ENCODE measurements at places on chromosomes 4 and X.

- no peak for DNase-seq
Measured at GRCh38 chr4:42855779-42856178, 36.7 kb upstream of the GRXCR1 start.

GRCh38 chrX:154840856-154841255, 6.4 kb upstream of the SMIM9 start:
- no peak for DNase-seq

DNA sequence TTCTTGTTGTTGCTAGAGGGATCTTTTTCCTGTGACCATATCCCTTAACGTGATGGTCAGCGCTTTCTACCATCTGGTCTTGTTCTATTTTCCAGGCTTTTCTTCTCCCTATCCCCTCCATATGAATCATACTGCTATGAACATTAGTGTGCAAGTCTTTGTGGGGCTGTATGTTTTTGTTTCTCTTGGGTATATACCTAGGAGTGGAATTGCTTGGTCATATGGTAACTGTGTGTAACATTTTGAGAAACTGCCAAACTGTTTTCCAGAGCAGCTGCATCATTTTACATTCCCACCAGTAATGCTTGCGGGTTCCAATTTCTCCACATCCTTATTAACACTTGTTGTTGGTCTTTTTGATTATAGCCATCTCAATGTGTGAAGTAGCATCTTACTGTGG, 121.4 kb downstream of the SPRY1 start:
- no peak for DNase-seq

GRCh38 chr4:73683033-73683432, 57.3 kb upstream of the CXCL8 start:
- DNase-seq = no peak

DNA sequence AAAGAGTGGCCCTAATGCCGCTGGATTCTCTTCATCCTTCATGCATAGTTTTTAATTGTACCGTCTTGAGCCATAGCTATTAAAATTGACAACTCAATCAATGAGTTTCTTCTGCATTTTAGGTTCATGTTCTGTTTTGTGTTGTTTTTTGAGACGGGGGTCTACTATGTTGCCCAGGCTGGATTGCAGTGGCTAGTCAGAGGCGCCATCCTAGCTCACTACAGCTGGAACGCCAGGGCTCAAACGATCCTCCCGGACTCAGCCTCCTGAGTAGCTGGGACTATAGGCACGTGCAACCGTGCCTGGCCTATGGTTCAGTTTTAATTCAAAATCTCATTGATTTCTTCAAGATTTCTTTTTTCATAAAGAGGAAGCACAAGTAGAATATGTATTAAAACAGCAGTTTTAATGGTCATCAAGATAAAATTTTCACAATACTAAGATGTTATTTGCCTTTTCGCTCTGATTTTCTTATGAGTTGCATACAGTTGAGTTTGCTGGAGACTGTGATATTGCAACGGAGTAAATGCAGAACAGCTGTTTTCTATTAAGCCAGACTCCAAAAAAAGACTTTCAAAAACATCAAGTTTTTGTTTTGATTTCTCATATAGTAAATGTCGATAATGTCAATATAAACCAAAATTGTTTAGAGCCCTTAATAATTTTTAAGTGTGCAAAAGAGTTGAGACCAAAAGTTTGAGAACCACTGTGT, 1.1 kb upstream of the STX18 start:
- DNase-seq = no peak

DNA sequence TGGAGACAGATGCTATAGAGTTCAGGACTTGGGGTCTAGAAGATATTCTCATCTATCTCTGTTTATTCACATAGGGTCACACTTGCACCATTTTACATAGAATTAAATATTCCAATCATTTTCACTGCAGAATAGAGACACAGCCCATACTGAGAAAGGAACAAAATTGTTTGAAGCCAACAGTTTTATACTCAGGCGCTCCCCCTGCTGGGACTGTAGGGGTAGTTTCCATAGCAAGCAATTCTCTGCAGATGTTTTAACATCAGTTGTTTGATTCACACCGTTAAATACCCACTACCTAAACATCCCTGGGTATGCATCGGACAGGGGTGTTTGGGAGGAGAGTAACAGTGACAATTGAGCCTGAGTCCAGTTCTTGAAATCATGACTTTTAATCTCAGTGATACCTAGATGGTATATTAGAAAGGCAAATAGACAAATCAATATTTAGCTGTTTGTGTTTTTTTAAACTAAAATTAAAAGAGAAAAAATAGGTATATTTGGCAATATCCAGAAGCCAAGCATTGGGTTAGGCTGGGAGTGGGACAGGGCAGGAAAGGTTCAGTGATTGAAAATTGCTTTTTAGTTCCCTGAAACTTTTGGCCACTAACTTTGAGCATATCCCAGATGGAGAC, 33.8 kb downstream of the LONRF3 start:
- no peak for DNase-seq

DNA sequence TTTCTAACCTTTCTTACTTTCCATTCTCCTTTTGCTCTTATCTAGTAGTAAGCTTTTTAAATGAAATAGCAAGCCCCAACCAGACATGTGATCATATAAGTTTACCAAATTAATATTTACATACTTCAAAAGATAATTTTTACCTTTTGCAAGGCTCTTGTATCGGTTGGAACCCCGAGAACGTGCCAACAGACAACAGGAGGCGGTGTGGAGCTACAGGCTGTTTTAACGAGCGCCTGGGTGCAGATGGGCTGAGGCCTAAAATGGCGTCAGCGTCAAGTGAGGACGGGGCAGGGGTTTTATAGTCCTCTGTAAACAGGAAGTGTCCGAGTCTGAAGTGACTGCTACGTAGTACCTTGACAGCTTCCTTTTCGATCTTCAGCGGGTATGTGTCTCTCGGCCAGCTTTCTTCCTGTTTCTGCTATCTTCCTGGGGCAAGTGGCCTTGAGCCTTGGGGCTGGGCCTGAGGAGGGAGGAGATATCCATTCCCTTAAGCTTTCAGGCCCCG, 342.7 kb downstream of the GALNTL6 start:
- DNase-seq = no peak

DNA sequence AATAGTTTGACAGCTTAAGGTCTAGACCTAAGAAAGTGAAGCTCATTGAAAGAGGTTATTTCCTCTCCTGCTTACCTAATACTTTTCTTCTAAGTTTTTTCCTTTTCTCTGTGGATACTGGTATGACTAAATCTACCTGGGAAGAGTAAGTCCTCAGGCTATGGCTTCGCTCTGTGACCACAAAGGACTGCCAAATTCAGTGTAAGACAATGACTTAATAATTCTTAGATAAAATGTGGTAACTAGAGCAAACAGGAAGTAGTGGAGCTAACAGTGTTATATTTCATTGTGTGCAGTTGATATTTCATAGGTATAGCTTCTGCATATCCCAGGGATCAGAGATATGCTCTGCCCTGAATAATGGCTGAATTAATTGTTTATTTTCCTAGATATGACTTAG, 418.9 kb downstream of the CCSER1 start:
- no peak for DNase-seq

DNA sequence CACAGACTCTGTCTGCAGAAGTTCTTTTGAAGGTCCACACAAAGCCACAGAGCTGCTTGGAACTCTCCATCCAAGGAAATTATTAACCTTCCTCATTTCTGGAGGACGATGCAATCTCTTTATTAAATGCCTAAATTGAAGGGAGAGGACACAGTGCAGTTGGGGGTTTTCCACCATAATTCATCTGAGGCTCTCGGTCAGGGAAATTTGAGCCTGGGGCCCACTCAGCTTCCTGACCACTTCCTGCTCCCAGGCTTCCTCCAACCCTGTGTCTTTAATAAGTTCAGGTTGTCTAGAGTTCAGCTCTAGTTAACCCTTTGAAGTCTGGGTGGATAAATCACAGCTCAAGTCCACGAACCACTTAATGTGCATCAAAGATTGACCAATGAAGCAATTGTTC, 58.5 kb downstream of the PRPS1 start:
- no peak for DNase-seq

- DNase-seq = no peak
Measured at GRCh38 chr4:83013420-83013867, 2.8 kb upstream of the LIN54 start.

DNA sequence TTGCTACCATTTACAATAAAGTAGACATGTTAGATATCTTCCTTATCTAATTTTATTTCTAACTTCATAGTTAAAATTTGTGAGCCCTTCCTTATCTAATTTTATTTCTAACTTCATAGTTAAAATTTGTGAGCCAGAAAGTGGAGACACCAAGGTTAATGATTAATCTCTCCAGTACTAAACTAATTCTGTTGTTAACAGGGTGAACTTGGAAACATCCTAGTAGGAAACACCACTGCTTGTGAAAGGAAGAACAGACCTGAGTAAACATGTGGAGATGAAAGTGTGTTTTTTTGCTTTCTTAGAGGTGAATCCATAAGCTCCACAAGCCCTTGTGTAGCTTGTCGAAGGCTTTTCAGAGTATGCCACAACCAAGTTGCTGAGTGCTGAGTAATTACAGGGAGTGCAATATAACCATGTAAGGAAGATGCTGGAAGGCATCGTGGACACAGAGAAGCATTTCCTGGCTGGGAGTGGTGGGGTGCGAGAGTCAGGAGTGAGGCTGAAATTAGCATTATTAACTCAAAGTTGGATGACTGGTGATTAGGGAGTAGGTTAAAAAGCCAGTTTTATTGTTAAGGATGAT, 118.6 kb upstream of the NEIL3 start:
- no peak for DNase-seq

- no peak for DNase-seq
Measured at GRCh38 chrX:51893931-51894696, 691 bp downstream of the MAGED1 start.

DNA sequence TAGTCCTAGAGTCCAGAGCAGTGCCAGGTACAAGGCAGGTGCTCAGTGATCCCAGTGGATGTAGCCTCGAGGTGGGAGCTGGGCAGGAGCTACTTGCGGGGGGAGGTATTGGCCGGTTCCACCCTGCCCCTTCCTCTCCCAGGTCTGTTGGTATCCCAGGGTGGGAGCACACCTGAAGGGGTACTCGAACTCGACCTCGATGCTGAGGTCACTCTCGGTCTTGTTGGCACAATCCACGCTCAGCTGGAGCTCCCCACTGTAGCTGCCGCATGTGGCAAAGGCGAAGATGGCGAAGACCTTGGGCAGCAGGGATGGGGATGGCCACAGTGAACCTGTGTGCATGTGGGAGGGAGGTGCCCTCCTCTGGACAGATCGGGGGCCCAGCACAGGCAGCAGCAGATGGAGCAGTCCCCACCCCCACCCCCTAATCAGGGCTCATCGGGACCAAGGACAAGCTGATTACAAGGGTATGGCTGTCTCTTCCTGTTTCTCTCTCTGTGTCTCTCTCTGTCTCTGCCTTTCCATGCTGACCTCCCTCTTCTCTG, 2.4 kb downstream of the SYP start:
- no peak for DNase-seq

GRCh38 chr4:5822619-5823018, 70.3 kb downstream of the CRMP1 start:
- DNase-seq = no peak

DNA sequence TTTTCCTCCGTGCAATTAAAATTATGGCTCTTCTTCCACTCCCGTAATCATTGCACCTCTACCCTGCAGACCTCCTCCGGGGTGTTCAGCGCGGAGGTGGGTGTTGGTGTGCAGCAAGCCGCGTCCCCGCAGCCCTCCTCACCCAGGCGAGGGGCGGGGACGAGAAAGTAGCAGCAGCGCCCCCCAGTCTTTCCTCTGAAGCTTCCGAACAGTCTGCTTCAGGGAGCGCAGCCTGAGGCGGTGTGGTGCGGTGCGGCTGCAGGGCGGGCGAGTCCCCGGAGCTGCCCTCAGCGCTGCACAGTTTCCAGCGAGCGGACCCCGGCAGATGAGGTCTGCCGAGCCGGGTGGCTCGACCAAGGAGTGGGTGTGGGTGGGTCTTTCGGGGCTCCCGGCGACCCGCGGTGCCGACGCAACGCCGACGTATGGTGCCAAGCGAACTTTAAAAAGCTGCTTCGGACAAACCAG, at the start of gene FRAS1:
Gene FRAS1, plus strand, starts transcription at position 189 of the 465 bp plus-strand sequence. CDS start 687 bp downstream, outside the sequence.
- DNase-seq = no peak

DNA sequence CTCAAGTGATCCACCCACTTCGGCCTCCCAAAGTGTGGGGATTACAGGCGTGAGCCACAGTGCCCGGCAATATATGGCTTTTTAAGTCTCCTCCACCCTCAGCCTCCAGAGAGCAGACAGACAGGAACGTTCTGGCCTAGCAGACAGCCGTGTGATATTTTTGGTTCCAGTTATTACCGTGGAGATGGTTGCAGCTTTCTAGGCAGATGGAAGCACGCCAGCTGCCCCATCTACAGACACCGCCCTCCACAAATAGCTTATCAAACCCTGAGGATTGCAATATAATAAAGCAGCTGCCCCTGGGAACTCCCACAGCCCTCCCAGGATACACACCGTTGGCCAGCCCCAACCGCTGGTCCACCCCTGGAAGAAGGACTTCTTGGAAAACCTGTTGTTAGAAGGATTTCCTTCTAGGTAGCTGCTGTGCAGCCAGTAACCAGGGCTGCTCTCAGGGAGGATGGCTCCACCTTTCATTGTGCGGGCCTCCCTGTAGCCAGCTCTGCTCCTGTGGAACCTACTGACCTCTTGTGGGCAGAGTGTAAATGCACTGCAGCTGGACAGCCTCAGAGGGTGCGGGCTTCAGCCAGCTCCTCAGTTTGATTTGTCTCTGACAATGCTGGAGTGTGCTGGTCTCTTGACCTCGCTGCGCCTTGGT, 44.0 kb downstream of the SLC25A5 start:
- DNase-seq = no peak

DNA sequence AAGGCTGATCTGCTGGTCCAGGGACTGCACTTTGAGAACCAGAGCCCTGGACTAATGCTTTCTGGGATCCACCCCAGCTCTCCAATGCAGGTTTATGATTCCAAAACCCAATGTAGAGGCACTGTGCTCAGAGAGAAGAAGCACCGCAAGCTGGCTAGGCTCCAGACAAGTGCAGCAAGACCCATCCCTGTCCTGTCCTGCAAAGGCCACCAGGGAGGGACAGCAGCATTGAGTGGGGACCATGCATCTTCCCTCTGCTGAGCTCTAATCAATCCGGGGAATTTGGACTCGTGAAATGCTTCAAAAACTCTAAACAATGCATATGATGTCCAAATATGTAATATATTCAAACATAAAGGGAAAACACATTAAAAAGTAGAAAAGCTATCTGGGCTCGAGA, 10.8 kb upstream of the NSG1 start:
- no peak for DNase-seq

DNA sequence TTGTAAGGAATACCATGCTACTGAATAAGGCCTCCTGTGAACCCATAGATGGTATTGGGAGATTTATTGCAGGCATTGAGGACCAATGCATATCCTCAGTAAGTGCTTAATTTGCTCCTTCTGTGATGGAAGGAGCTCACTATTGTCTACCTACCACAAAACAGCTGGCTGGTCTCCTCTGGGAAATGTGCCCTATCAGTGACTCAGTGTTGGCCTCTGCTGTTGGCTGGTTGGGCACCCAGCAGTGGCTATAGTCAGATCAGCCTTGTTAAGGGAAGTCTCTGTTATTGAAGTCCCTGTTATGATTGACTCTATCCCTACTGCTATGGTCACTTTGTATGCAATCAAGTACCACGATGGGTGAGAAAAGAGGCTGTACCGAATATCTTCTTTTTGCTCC, 27.5 kb upstream of the OTUD4 start:
- no peak for DNase-seq

DNA sequence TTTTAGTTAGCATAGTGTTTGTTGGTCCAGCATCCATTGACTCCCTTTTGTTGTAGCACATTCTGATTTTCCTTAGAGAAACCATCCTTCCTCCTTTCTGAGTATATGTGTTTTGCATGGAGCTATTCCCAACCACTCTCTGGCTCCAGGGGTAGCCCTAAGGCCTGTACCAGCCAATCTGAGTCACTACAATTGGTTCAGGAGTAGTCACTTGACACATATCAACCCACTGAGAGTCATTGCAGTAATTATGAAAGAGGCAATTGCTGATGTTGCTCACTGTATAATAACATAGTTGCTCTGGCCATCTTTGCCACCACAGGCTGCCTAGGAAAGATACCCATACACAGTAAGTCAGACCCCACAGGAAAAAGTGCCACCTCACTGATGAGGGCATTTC, 71.2 kb upstream of the GRID2 start:
- no peak for DNase-seq
